Activated CD4-positive, alpha-beta T cell treated with anti-CD3 and anti-CD28 coated beads for 1 hour (primary cell): ENCODE measurements at places on chromosomes 2 and 18.

DNA sequence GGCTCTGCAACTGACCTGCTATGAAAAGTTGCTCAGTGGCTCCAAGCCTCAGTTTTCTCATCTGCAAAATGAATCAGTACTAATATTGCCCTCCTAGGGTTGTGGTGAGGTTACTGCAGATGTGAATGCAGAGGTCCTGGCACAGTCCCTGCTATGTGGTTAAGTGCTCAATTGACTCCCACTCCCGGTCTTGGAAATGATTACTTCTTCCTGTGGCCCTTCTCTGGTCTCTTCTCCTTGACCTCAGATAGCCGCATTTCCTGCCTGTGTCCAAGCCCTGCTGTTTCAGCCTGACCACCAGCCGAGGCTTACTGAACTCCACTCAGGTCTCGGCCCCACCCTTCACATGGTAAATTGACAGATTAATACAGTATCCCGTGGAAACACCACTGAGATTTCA is 26.3 kb downstream of the CNGA3 start:
- DNase-seq, result no peak

DNA sequence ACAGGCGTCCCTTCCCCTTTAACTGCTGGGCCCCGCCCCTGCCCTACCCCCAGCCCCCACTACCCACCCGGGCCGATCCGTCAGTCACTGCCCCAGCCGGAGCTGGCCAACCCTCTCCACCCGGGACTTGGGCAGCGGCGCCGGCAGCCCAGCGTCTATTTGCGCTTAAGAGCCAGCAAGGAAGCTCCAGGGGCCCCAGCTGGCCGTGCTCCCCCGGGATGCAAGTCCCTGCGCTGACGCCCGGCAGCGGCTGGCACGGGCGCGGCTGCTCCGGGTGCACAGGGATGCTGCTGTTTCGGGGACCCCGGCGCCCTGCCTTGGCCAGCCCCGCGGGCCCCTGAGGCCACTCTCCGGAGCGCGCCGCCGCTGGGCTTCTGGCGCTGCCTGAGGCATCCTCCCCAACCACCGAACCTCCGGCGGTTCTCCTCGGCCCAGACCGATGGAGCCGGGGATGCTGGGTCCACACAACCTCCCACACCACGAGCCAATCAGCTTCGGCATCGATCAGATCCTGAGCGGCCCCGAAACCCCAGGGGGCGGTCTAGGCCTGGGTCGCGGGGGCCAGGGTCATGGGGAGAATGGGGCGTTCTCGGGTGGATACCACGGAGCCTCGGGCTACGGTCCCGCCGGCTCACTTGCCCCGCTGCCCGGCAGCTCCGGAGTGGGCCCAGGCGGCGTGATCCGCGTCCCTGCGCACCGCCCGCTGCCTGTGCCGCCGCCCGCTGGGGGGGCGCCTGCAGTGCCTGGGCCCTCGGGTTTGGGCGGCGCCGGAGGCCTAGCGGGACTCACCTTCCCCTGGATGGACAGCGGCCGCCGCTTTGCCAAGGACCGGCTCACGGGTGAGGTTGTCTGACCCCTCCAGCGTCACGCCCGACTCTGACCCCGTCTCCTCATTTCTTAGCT is at the start of gene TLX2:
TSS of gene TLX2 (plus strand) at position 83 of the 903 bp plus-strand sequence. CDS start at position 440, 357 bp downstream.
- no peak for DNase-seq

- DNase-seq, result no peak
Measured at GRCh38 chr2:133568172-133568571, at the start of gene NCKAP5. TSS of gene NCKAP5 (minus strand) at chr2:133568463. CDS start at chr2:133517526, 50,937 bp downstream.

DNA sequence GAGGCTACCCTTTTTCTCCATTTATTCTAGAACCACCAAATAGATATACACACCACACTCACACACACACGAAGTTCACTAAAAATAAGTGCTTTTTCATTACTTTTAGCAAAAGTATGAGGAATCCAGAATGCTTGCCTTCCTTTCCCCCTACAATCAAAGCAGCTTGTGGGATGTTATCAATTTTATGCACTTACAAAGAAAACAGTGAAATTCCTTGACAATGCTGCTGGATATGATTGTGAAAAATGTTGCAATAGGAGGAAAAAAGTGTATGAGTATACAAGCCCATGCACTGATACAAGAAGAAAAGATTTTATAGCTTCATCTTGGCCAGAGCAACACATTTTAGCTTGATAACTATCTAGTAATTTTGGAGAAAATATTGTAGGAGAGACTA is 269.2 kb downstream of the XIRP2 start:
- no peak for DNase-seq

GRCh38 chr2:158740621-158741020 is 54.5 kb upstream of the DAPL1 start:
- no peak for DNase-seq

DNA sequence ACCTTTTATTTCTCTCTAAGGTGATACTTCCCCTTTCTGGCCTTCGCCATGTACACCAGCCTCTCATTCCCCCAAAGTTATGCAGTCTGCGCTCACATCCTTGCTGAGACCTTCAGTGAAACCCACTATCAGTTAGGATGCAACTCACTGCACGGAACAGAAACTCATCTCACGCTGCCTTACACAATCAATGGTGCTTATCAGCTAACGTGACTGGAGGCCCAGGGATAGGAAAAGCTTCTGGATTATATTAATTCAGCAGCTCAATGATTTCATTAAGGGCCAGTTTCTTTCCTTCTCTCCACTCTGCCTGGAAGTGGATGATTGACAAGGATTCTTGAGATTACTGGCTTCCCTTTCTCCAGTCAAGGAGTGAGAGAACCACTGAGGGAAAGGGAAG is 44.8 kb downstream of the CDH2 start:
- DNase-seq, result no peak
